CD8-positive, alpha-beta T cell (primary cell): ENCODE measurements at places on chromosomes 2 and 18.

DNA sequence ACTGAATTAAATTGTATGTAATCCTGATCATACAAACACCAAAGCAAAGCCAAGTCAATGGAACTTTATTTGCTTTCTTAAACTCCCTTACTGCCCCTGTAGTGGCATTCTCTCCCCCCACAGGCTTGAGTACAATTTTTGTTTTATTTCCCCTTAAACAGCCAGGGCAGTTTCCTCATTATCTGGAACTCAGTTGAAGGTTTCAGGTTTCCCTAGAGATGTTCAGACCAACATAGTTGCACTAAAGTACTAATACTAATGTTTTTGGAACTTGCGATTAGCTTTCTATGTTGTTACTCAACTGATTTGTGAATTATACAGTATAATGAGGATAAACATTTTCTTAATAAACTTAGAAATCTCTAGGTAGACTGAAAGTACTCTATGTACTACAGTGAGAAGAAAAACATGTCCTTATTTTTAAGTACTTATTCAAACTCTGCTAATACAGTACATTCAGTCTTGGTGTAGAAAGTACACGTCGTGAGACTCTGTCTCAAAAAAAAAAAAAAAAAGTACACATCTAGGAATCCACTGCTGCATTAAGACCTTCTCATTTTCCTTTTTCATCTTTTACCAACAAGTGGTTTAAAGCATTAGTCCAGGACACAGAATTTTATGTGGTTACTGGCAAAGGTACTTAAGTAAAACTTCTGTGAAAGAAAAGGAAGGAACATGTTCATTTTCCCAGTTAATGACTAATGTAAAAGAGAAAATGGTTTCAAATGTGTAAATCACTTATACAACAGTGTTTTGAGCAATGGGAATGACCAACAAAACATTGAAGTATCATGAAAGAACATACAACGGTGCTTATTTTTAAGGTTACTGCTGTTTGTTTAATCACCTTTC is 209.5 kb upstream of the SMAD7 start:
- no peak for DNase-seq

DNA sequence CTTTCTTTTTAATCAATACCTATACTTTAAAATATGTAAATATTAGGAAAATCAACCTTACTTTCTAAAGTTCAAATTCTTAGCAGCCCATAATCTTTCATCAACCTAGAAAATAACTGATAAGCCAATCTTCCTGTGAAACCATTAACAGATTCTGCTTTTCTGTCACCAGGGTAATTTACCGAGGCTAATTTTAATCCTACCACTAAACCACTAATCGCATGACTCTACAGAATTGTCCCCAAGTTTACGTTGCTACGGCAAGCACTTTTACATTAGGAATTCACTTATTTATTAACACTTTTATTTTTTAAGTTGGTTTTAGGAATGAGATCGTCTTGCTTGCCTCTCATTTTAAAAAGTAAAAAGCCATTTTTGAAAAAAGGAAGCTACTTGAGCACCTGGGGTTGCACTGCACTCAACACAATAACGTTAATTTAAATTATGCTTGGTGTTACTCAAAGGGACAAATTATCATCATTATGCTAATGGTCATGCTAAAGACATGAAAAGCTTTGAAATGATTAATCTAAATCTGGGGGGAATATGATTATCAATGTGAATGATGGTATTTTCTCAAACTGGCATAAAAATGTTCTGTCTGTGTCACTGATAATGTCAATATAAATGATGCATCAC is 10.2 kb downstream of the ZNF516 start:
- DNase-seq, result no peak

GRCh38 chr18:61738488-61738887 is 154.3 kb downstream of the RNF152 start:
- DNase-seq, result no peak

- DNase-seq, result no peak
Measured at GRCh38 chr2:14642499-14642898, 10.0 kb downstream of the LRATD1 start.

DNA sequence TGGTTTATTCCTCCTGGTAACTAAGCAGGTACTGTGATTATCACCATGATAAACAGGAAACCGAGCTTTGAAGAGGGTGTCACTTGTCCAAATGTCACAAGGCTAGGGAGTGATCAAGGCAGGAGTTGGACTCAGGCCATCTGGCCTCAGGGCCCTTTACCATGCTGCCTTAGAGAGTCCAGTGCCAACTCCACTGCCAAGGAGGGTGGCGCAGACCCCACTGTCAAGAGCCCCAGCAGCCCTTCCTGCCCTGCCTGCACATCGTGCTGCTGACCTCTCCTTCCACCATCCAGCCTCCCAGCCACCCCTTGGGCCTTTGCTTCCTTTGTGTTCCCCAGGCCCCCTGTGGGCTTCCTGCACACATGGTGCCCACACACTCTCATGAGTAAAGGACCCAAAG is 48.3 kb downstream of the TNS1 start:
- DNase-seq, result no peak

GRCh38 chr2:20592106-20593071 is 58.5 kb downstream of the HS1BP3 start:
- no peak for DNase-seq

DNA sequence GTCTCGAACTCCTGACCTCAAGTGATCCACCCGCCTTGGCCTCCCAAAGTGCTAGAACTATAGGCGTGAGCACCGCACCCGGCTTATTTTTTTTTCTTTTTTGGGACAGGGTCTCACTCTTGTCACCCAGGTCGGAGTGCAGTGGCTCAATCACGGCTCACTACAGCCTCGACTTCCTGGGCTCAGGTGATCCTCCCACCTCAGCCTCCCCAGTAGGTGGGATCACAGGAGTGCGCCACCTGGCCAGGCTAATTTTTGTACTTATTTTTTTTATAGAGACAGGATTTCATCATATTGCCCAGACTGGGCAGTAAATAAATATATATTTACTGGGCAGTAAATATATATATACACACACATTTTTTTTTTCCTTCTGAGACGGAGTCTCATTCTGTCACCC is 2.6 kb downstream of the ATP5F1A start:
- no peak for DNase-seq

GRCh38 chr2:101737478-101738255 is 40.2 kb downstream of the MAP4K4 start:
- DNase-seq, result no peak

DNA sequence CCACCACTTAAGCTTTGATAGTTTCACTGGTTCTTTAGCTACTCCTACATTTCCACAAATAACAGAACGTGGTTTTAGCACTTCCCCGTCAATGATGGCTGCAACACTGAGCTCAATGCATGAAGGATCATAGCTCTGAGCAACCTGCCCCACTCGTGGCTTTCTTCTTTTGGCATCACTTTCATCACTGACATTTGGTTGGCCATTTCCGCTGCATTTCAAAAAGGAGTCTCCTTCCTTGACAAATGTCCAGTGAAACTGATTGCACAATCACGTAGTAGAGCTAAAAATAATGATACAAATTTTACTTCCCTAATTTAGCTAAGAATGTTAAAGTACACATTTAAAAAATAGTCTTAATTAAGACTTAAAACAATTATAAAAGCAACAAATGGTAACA is 205.2 kb upstream of the HDAC4 start:
- no peak for DNase-seq

DNA sequence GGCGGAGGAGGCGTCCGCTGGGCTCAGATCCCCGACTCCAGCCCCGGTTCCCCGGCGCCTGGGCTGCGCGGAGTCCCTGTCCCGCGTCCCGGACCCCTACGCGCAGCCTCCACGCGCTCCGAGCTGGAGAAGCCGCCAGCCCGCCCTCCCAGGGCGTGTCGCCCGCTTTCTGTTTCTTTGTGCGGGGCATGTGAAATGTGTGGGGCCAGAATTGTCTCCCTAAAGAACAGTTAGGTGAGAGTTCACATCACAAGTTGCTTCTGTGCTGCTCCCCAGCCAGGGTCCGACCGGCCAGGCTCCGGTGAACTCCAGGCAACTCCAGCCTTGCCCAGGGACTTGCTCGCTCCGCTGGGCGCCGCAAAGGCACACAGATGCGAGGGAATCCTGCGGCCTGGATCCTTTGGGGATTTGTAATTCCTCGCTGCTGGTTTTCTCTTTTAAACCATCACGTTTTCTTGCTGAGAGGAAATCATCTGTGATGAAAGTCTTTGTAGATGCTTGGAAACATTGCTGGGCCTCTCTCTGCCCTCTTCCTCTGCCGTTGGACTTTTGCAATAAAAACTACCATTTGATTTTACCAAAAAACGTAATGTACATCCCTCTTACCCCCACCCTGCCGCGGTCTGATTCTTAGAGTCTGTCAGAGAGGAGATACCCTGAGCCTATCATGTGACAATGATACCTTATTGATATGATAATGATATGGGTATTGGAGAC is 631 bp downstream of the GYPC start:
- DNase-seq, result peak; percentile 18
